NCI-H2081 treated with DMSO at 0.1 percent for 48 hours (cell line): ENCODE measurements at places on chromosomes 6 and 20.

DNA sequence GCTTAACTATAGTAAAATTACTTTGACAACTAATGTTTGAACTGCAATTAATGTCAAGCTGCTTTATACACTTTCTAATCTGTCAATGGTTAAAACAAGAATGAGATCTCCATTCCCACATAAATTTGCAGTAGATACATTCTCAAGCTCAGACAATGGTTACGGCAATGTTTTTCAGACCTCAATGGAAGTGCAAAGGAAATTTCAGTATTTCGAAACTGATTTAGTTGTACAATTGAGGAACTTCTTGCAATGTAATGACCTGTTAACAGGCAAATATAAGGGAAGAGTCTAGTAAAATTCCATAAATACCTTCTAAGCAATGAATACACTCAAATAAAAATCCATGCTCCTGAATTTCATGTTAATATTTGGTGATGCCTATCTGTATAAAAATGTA, 94.7 kb downstream of the ADTRP start:
- DNase-seq = no peak

- no peak for DNase-seq
Observed at GRCh38 chr6:152071318-152071717, 263.8 kb downstream of the ESR1 start.

- no peak for DNase-seq
Observed at GRCh38 chr6:113403966-113404595, 453.1 kb upstream of the MARCKS start.

GRCh38 chr6:137155830-137156229, 17.6 kb downstream of the IL22RA2 start:
- no peak for DNase-seq

DNA sequence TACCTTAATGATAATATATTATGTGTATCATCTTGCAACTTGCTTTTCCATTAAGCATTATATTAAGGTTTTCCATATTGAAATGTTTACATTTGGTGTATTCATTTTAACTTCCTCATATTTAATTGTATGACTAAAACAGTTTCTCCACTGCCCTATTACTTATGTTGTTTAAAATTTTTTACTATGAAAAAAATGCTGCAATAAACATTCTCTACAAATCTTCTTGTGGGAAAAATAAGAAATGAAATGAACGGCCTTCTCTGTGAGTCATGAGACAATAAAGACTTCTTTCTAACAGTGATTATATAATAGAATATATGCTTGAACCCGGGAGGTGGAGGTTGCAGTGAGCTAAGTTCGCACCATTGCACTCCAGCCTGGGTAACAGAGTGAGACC, 25.5 kb downstream of the FASTKD5 start:
- no peak for DNase-seq

GRCh38 chr20:53395188-53395923, 198.3 kb downstream of the ZNF217 start:
- no peak for DNase-seq

- DNase-seq = no peak
Observed at GRCh38 chr6:107594736-107595135, 104.8 kb downstream of the SOBP start.

DNA sequence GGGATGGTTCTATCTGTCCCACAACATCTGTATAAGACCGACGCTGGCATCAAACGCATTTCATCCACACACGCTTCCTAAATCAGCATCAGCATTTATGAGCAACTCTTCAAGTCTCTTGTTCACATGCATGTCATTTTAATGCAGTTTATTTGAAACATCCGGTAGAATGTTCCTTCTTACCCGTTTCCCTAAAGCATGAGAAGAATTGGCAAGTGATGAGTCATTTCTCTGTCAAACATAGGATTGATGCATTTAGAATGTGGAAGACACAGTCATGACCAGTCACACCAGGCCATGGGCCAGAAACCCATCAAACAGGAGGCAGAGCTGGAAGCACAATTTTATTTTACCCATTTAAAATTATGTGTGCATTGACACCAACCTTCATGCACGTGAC, 122.8 kb downstream of the UST start:
- no peak for DNase-seq

DNA sequence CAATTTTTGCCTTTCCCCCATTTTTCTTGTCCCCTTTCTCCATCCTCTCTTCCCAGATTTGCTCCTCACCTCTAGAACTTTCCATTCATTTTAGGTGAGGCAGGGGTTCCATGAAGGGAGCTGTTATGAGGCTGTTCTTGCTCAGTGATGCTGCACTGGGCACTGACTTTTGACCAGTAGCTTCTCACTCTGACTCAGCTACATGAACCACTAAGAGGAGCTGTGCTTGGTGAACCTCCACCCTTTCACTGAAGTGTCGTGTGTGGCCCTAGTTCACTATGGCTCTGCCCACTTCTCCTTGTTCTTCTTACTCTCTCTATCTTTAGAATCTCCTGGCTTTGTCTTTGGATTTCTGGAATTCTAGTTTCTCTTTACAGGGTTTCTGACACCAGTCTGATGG, 307.1 kb upstream of the RNF24 start:
- DNase-seq = no peak

- DNase-seq = no peak
Observed at GRCh38 chr6:113651920-113652319, 205.2 kb upstream of the MARCKS start.

DNA sequence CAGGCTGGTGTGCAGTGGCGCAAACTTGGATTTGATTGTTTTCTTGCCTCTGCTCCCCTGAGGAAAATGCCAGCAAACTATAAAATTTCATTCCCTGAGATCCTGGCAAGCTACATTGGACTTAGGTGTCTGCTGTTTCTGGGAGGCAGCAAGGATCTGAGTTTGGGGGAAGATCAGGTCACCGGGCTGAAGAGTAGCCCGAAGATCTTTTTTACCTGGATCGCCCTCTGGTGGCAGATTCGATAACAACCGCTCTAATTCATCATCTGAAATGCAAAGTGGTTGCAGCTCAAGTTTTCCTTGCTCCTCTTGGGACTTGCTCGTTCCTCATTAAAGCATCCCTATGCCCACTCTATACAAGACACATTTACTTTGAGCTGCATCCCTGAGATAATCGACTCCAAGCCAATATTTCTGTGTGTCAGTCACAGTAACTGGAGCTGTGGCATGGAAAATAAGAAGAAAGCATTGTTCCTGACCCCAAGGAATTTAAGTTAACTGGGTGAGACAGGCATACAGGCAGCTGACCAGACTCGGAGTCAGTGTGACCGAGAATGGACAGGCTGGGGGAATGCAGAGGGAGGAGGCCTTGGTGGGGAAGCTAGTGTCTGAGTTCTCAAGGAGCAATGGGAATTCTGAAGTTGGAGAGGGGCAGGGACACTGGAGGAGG, 131.8 kb upstream of the PROKR2 start:
- no peak for DNase-seq

GRCh38 chr20:21146215-21146614, 20.3 kb downstream of the KIZ start:
- DNase-seq = no peak

GRCh38 chr6:56652994-56653393, 10.3 kb upstream of the DST start:
- no peak for DNase-seq

DNA sequence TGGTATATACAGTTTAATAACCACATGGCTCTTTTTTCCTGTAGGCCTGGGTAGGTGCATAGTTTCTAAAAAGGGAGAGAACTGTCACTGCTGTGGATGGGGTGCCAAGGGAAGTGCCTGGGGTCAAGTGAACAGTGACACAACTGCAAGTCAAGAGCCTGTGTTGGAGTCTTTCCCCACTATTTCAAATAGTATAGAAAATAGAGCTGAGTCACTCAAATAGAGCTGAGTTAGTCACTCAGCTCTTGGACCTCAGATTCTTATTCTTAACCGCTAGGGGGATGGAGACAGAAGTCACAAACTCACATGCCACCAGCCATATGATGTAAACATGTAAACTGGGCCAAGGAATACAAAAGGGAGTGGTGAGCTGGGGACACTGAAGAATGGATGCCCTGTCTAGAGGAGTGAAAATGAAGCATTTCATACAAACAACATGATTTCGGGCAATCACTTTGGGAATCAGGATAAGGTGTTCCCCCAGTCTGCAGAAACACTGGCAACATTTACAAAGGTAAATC, 2.1 kb downstream of the NQO2 start:
- no peak for DNase-seq
